ENCODE measurements at places on chromosomes 3 and 15.
A peak's percentile ranks its signal among the peaks of the same experiment; 100 is the strongest.

DNA sequence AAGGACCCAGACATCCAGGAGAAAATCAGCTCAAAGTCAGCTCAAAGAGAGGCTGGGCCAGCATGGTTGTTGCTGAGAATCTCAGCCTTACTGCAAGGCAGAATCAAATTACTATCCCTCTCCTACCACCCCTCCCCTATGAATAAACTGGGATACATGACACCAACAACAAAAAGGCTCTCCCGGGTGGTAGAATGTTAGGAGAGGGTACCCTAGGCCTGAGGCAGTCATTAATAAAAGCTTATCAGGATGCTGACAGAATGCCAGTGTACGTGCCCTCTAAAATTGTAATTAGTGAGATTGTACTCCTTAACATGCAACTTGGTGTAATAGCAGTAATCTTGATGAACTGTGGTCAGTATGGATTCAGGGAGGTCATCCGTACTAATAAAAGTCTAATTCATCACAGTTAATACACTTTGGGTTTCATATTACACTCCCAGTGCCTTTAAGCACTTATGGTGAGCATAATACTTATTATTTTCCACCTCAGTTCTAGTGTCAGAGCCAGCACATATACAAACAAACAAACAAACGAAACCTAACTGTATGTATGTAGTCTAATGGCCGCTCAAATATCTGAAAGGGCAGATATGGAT, 76.5 kb downstream of the B3GALNT1 start:
- no peak for DNase-seq

- peak; percentile 46 for DNase-seq
Measured at GRCh38 chr3:157865352-157866000, 240.7 kb downstream of the SHOX2 start.

DNA sequence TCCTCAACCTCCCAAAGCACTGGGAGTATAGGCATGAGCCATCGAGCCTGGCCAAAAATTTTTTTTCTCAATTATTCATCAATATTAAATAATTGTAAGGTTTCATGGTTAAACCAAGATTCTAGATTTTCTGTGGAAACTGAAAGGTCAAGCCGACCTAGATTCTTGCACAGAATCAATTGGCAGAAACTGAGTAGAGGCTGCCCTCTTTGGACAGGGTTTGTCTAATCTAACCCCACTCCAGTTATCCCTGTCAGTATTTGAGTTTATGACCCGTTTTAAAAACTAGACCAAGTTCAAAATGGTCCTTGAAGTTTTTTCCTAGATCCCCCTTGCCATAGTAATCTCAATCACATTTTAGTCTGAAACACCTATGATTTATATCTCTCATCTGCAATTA, 8.6 kb upstream of the ADAM10 start:
- DNase-seq: no peak

GRCh38 chr3:109109574-109109973, 8.4 kb downstream of the MORC1 start:
- DNase-seq: no peak

DNA sequence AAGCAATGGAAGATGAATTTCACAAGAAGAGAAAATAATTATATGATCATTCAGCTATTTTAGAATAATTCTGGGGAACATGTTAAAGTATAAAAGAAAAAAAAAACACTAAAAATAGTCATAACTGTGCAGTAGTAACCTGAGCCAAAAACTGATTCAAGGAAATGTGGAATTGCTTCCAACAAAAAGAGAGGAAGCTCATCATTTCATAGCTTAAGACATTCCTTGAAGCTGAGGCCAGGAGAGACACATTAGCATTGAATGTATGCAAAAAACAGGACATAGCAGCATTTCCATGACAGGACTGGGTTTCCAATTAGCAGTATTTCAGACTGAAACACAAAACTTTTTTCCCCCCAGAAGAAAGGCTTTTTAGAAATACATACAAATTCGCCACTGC, 27.7 kb upstream of the LRRN1 start:
- DNase-seq: no peak

DNA sequence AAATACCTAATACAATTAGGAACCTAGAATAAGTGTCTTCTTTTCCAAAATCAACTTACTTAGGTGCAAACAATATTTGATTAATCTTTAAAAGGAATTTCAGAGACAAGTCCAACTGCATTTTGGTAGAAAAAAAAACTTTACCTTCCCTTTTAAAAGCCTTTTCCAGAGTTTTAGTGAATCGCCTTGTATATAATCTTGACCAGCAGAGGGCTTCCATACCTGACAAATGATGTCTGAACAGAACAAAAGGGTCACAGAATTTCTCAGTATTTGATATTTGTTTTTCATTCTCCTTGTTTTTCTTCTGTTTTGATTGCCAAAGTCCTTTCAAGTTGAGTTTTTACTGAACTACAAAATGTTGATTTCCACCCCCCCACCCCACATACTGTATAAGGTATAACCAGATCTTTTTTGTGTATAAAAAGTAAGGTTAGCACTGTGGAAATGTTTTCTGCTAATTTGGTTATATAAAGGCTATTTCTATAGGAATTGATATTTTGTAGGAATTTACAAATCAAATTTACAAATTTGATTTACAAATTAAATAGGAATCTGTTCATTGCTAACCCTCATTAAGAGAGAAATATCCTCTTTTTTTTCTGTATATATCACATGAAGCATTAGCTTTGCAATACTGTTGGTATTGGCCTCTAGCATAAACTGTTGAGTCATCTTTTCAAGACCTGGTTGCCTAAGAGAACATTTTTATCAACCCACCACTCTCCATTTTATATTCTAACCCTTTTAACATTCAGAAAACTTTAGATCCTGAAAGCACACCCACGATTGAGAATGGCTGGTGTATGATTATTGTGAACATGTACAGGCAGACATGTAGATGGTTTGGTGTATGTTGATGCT, 464.1 kb upstream of the RARB start:
- no peak for DNase-seq

GRCh38 chr15:100572362-100572983, 29.5 kb downstream of the LINS1 start:
- DNase-seq: no peak

DNA sequence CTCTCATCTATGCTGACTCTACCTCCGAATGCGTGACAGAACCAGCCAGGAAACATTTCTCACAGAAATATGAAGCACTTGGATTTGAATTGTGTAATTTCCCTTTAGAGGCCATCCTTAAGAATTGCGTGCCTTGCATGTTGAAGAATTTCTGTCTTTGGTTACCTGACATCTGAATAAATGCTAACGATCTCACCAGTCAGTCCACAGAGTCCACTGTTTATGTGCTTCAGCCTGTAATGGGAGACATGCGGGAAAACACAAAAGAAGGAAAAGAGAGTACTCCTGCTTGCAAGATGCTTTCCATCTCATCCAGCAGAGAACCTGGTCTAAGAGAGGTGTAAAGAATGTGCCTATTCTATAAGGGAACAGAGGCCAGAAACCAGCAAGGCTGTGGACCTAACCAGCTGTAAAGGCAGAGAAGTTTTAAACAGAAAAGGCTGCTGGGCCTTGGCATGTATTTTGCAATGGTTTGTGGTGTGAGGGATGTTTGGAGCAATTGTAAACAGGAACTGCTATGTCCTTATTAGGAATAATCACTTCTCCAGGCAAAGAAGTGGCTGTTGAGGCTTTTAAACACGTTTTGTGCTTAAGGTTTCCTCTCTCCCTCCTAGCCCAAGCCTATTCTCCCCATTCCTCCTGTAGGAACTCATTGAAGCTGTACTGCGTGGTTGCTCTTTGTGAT, 36.4 kb upstream of the BOC start:
- DNase-seq: no peak

GRCh38 chr3:44568561-44568960, 13.6 kb downstream of the ZKSCAN7 start:
- DNase-seq: no peak

DNA sequence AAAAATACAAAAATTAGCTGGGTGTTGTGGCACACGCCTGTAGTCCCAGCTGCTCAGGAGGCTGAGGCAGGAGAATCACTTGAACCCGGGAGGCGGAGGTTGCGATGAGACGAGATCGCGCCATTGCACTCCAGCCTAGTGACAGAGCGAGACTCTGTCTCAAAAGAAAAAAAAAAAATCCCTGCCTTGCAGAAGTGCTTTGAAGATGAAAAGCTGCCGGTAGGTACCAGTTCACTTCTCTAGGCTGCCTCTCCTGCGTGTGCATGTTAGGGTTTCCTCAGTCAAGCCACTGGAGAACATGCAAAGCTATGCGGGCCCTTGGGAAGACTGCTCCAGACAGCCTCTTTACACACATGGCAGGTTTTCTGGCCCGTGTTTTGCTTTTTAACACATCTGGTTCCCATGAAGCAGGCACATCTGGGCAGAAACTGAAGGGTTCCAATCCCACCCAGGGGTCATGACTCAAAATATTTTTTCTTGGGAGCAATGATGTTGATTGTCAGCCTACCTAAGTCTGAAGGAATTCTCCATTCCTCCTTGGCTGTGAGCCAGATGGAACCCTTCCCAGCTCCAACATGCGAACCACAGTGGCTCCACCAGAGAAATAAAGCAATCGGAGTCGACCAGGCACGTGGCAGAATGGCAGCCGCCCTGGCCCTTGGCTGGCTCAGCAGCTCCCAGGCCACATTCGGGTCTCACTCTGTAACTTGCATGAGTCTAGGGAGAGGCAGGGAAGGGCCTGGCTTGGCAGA, 29.6 kb downstream of the MGLL start:
- DNase-seq: no peak

DNA sequence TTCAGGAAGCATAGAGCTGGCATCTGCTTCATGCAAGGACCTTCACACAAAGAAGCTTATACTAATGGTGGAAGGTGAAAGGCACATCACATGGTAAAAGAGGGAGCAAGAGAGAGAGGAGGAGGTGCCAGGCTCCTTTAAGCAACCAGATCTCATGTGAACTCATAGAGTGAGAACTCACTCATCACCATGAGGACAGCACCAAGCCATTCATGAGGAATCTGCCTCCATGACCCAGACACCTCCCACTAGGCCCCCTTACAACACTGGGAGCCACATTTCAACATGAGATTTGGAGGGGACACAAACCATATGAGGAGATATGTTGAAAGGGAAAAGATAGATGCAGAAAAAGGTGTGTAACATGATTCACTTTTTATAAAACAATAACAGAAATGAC, 48.4 kb upstream of the TLE3 start:
- DNase-seq: no peak

GRCh38 chr15:74809956-74810355, 2.7 kb upstream of the LMAN1L start:
- DNase-seq: no peak

- no peak for DNase-seq
Measured at GRCh38 chr15:89136818-89137772, 48.8 kb downstream of the ABHD2 start.

DNA sequence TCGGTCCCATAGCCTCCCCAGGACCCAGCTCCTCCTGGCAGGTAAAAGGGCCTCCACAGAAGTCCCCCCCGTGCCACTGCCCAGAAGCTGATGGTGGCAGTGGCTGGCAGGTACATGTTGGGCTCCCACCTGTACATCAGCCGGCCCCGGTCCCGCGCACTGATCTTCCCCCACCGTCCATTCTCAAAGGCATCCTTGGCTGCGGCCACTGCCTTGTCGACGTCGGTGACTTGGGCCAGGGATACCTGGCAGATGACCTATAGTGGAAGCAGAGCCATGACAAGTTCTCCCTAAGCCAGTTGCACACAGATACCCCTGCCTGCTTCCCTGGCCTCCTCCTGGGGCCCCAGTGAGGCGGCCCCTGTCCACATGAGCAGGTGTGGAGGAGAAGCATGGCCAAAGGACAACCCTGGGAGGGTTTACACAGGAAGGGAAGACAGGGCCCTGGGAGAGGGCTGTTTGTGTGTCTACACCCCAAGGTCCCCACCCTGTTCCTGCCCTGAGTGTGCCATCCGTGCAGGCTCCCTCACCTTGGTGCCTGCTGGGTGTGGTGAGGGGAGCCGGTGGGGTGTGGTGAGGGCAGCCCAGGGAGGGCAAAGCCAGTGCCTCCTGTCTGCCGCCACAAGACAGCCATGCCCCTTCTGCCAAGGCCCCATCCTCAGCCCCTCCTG, 44.8 kb downstream of the ALDH1L1 start:
- DNase-seq: no peak

DNA sequence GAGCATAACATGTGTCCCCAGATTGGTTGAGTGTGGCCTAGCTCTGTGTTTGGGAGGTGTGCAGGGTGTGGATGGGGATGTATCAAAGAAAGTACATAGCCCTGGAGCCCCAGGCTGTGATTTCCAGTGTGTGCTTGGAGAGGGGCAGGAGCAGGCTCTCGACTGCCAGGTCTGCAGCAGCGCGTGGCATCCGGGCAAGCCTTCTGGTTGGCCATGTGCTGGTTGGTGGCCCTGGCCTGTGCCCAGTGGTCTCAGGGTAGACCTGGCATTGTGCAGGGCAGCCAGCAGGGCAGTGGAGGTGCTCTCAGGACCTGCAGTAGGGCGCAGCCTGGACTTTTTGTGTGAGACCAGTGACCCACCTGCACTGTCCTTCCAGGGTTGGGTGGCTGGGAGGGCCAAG, 231.5 kb downstream of the UBE3A start:
- no peak for DNase-seq

GRCh38 chr3:169383770-169384169, 279.7 kb downstream of the MECOM start:
- no peak for DNase-seq

- peak; percentile 43 for DNase-seq
Measured at GRCh38 chr15:61857169-61857829, 202.9 kb downstream of the VPS13C start.

DNA sequence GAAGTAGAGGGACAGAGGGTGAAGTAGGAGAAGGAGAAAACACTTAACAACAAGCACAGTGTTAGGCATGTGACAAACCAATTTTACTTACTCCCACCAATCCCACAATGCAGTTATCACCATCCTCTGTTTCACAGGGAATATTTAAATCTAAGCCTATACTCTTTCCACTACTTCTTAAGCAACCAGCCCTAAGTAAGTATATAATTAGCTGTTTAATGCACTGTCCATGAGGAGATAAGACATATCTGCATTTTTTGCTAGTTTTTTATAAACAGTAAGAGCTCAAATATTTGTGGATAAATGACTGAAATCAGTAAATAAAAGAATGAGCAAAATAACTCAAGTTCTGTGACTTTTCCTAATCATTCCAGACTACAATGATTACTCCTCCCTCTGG, 62.7 kb downstream of the GSK3B start:
- no peak for DNase-seq

- DNase-seq: peak; percentile 83
Measured at GRCh38 chr15:64731012-64731804, 44.2 kb downstream of the RBPMS2 start.

DNA sequence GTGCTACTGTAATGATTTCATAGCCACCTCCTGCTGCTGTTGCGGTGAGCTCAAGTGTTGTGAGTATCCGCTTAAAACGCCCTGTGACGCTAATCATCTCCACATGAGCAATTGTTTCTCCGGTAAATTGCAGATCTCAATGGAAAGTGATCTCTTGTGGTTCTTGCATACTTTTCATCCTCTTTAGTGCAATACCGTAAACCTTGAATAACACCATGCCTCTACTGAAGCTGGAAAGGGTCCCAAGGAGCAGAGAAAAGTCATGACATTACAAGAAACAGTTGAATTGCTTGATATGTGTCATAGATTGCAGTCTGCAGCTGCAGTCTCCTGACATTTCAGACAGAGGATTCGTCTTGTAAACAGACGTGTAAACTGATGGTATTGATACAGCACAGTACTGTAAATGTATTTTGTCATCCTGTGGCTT, 6.0 kb upstream of the CEMIP start:
- DNase-seq: no peak
